ENCODE measurements at places on chromosomes 7 and 10.

DNA sequence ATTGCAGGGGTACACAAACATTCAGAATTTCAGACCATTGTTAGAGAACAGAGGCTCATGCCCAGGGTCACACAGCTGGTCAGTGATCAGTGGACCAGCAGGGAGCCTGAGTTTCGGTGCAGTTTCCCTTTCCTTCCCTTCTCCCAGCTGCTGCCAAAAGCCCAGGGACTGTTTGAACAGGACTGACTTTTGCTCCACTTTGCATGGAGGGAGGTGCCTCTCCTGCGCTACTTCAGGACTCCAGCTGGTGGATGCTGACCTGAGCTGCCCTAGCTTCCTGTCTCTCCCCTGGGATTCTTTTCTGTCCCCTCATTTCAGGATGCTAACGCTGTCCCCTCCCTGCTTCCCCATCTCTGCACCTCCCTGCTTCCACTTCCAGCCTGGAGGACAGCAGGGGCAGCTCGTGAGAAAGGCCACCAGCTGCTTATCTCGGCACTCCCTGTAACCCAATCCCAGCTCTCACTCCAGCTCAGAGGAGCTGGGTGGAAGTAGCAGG is 14.5 kb downstream of the SH2D4B start:
- DNase-seq = no peak

- DNase-seq = no peak
These were observed 119.3 kb upstream of the TCERG1L start for GRCh38 chr10:131430716-131431412.

DNA sequence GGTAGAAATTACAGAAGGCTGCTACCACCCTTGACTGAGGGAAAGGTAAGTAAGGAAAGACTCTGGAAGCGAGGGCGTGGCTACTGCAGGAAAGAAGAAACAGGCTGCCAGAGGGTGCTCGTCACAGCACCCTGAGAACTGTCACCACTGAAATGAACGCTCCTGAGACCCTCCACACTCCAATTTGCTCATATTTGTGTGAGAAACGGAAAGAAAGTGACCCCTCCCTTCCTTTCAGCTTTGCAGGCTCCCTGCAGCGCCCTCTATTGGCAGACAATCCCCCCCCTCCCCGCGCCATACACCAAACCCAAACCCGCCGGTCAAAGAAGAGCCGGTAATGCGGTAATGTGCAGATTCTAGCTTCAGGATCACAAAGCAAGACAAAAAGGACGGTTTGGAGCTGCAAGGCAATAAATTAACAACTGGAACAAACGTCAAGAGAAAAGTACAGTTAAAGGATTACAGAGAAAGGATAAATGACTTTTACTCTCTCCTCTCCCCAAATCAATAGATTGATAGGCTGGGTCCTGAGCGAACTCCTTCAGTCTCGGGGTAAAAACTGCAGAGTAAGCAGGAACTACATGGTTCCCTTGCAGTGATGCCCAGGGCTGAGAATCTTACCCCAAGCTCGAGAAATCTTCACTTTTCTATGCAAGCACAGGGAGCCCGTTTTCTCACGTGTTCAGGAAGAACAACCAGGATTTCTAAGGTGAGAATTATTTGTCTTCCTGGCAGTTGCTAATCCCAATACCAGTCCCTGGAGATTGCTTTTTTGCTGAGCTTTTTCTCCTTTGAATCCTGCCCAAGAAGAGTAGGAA is 47.6 kb downstream of the STEAP1B start:
- peak; percentile 54 for DNase-seq

DNA sequence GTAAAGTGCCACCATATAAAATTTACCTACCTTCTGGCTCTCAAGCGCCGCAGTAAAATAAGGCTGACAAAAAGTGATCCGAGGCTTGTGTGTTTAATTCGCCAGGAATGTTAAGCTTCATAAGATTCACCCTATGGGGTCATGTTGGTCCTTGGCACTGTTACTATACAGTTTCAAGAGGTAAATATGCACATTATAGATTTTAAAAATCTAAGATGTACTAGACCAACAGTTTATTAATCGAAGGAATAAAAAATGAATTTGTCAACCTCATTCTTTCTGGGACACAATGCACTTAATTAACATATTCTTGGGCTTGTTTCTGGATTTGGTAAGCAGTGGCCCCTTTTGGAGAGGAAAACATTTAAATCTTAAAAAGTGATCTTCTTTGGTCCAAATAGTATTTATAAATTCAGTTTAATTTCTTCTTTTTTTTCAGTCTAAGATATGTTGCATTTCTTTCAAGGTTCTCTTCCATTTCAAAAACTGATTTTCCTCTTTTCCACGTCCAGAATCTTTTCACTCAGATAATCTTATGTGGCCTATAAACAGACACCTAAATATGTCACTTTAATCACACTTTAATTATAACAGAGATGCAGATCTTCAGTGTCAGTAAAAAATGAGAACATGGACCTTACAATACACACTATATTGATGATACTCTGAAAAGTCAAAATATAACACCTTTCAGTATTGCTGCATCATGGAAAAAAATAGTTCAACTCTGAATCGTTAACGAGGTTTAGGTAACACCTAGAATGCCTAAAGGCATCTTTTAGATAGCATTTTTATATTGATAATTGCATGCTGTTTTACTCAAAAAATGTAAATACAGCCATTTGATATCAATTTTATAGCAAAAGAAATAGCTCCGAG is 3.8 kb upstream of the SKIDA1 start:
- DNase-seq = no peak

DNA sequence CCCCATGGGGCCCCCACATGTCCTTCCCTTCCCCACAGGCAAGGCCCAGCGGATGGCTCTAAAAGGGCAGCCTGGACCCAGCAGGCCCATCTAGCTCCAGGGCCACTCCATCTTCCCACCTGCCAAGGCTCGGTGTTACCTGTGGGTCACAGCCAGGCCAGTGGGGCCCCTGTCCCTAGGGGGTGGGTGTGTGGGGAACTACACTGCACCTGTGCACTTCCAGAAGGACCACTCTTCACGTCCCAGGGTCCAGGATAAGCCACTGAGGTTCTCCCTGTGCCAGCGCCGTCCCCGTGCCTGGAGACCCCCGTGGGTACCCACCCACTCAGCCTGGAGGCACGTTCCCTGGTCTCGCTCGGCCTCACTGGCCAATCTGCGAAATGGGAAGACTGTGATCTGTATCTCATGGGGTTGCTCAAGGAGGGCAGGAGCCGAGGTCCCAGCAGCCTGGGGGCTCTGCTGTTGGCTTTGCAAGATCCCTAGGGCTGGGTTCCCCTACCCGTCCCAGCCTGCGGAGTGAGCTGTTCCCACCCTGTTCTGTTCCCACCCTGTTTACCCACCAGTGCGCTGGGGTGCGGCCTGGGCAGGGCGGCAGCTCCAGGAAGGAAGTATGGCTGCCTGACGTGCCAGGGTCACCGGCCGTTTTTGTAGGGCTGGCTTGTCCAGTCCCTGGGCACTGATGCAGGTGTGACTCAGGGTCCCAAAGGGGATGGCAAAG is 4.6 kb downstream of the PWWP2B start:
- DNase-seq = no peak

DNA sequence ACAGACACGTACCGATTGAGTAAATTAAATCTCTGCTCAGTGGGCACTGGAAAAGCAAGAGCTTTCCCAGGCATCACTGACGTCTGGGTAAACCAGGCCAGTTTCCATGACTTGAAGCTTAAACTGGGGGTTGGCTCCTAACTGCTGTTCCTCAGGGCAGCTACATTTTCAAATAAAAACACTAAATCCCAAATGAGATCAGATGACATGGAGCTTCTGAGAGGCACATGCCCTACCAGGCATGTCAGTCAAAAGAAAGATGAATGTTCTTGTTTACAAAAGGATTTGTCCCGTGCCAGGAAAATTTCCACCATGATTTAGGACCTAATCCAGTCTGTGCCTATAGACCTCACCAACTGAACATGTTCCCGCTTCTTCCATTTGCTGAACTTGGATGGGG is 220.2 kb downstream of the KCNMA1 start:
- DNase-seq = no peak

DNA sequence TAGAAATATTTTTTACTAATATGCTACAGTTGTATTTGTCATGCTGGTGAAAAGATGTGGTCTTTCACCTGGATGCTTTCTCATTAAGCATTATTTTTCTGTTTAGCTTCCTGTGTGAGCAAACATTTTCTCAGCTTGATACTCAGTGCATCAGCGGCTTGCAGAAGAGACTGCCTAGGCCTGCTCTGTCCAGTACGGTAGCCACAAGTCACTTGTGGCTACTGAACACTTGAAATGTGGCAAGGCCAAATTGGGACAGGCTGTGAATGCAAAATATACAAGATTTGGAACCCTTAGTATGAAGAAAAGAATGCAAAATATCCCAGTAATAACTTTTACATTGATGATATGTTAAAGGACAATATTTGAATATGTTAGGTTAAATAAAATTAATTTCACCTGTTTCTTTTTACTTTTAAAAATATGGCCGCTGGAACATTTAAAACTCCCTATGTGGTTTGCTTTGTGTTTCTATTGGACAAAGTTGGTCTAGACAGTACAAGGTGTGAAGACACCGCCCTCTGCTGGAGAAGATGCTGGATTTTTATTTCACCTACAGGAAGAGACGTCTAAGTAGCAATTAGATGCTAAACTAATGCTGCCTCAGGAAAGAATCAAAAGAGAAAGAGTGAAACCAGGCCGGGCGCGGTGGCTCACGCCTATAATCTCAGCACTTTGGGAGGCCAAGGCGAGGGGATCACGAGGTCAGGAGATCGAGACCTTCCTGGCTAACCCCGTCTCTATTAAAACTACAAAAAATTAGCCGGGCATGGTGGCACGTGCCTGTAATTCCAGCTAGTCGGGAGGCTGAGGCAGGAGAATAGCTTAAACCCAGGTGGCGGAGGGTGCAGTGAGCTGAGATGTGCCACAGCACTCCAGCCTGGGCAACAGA is 5.3 kb downstream of the SRGN start:
- DNase-seq = peak; percentile 59

DNA sequence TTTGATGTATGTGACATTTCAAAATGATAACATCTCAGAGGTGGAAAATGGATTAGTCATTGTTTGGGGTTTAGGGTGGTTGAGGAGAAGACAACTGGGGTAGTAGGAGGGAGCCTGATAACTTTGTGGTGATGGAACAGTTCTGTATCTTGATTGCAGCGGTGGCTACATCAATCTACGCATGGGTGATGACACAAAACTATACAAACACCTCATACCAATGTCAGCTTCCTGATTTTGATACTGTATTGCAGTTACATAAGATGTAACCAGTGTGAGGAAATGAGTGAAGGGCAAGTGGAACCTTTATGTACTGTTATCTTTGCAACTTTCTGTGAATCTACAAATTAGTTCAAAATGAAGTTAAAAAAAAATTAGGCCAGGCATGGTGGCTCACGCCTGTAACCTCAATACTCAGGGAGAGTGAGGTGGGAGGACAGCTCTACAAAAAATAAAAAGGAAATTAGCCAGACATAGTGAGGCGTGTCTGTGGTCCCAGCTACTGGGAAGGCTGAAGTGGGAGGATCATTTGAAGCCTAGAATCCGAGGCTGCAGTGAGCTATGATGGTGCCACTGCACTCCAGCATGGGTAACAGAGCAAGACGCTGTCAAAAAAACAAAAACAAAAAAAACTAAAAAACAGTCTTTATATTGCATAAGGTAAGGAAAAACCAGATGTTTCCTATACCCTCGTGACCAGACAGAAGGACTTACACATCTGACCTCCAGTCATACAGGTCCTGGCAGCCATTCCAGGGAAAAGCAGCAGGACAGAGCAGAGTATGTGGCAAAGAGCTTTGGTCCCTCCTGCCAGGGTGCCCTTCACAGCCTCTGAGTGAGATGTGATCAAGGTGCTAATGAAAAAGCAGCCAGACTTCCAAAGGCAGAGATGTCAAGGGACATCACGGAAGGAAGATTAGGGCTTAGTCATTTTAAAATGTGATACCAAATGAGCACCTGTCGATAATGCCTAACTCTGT is 50.8 kb downstream of the CYTH3 start:
- DNase-seq = peak; percentile 46

- DNase-seq = no peak
These were observed 91.0 kb upstream of the GPR26 start for GRCh38 chr10:123575105-123575504.

DNA sequence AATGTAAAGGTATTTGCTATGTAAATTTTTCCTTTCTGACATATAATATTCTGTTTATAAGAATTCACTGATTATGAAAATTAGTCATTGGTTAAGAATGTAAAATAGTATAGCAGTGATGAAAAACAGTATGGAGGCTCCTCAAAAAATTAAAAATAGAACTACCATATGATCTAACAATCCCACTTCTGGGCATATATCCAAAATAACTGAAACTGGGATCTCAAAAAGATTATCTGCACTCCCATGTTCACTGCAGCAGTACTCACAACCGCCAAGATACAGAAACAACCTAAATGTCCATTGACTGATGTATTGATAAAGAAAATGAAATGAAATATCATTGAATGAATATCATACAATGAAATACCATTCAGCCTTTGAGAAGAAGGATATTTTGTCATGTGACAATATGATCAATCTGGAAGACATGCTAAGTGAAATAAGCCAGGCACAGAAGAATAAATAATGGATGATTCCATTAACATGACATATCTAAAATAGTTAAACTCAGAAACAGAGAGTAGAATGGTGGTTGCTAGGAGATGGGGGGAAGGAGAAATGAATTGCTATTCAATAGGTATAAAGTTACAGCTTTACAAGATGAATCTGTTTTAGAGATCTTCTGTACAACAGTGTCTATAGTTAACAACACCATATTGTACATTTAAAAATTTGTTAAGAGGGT is 14.0 kb downstream of the C10orf88 start:
- no peak for DNase-seq

GRCh38 chr7:73973091-73973490 is 54.9 kb upstream of the ELN start:
- DNase-seq = no peak
